ELF-1 (cell line): ENCODE measurements at places on chromosomes 12 and 14.

- no peak for DNase-seq
Observed at GRCh38 chr12:3827301-3828000, 45.7 kb downstream of the PARP11 start.

DNA sequence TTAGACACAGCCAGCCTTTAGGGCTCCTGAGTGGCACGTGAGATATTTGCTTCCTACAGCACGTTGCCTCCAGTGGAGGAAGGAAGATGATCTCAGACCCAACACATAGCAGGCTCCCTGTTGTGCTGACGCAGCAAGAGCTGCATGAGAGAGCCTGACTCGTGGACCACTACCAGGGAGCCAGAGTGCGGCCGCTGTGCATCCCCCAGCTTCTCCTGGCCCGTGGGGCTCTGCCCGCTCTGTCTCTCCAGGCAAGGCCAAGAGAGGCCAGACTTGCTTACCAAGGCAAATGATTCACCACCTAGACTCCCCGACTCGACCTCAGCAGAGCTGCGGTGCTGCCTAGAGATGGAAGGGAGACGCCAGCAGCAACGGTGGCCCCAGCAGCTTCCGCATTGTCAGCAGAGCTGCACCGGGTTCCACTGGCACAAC is 37.5 kb downstream of the MAP3K9 start:
- DNase-seq = peak; percentile 34

DNA sequence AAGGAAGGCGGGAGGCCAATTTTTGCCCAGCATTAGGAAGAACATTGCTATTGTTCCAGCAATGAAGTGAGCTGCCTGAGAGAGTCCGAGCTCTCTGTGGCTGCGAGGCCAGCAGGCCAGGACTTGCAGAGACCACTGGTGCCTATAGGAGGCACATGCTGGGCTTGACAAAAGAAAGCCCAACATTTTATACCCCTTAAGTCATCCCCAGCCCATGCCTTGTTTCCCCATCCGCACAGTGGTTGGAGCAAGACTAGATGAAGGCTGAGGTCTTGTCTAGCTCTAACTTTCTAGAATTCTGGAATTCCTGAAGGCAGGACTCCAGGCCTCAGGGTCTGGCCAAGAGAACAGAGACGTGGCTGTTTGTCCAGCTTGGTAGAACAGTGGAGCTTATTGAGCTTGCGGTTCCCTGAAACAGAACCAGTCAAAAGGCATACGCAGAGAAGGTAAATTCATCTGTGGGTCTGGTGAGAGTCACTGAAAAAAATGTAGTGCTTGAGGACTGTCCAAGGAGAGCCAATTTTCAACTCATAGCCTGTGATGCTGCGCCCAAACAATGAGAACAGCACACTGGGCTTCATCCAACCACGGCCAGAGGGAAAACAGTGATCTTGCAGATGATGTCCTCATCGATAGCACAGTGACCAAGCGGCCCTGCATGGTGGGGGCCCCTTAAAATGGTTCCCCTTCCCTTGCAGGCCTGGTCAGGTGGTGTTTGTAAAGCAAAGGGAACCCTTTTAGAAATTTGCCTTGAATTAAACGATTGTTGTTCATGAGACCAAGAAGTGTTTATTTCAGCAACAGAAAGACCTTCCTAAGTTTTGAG is 27.1 kb upstream of the COL2A1 start:
- peak; percentile 71 for DNase-seq

- DNase-seq = peak; percentile 21
Observed at GRCh38 chr12:53694756-53695151, 18.9 kb upstream of the ATP5MC2 start.

DNA sequence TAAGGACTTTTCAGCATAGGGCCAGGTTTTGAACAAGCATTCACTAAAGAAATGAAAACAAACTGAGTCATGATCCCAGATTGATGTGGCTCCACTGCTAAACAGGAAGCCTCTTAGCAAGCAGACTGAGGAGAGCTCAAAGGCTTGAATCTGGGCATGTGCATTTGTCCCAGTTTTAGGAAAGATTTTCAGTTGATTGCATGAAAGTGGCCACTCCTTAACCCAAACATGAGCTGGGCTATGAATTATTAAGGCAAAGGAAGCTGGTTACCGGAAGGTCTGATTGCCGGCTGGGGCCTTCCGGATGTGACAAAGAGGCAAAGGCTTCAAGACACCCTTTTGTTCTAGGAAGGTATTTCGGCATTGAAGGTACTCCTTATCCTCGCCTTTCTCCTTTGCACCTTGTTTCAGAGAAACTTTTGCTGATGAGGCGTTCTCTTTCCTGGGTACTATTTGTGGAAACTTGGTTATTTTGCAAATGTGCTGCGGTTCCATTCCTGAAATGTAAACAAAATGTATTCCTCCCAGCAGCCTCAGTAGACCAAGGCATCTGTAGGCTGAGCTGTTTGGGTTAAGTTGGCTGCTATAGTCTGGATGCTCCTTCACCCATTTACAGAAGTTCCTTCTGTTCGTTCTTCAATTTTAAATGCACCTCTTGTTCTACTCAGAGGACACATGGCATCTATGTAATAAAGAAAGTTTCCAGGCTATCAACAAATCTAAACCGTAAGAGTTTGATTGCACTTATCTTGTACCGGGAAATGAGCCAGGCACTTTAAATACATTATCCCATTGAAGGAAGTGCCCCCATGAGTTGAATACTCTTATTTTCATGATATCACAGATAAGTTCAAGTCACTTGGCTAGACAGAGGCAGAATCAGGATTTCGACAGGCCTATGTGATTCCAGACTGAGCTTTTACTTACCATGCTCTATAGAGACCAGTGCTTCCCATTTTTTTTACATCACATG is 115.6 kb upstream of the METAP2 start:
- no peak for DNase-seq

GRCh38 chr14:31360919-31361662 is 59.3 kb downstream of the HEATR5A start:
- no peak for DNase-seq

DNA sequence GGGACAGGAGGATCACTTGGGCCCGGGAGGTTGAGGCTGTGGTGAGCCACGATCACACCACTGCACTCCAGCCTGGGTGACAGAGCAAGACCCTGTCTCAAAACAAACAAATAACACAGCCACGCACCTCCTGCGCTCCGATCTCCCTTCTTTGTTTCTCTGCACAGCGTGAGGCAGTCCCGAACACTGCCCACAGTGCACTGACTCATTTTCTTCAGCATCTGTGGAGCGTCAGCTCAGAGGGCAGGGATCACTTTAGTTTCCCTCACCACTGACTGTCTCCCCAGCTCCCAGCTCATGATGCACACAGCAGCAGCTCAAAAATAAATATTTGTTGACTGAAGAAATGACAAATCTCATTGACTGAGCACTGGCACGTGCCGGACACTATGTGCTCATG is 883 bp upstream of the MYL2 start:
- no peak for DNase-seq

- no peak for DNase-seq
Observed at GRCh38 chr14:80942191-80942600, 658 bp upstream of the CEP128 start.

DNA sequence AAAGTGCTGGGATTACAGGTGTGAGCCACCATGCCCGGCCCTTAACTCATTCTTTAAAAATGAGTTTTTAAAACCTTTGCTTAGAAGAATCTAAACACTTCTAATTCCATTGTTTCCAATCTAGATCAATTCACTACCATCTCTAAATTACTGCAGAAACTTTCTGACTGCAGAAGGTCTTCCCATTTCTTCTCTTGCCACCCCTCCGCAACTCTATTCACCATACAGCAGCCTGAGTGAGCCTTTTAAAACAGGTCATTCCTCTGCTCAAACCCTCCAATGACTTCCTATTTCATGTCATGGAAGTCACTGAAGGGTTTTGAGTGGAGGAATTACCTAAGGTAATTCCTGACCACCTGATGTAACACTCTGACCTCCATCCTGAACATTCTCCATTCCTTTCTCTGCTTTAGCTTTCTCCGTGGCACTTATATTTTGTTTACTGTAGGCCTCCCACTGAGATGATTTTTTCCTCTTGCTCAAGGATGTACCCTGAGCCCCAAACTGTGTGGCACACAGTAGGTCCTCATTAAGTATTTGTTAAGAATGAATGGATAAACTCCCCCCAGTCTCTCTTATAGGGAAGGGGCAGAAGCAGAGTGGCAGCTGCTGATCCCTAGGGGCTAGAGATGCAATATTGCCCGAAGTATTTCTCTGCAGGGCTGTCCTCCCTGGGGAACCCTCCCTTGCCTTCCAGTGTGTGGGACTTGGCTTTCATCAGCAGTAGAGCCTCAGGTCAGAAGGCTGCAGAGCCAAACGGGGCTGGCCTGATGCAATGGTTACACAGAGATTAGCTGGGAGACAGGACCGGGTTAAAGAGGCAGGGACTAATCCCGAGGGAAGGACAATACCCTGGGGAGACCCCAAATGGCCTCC is 1.2 kb downstream of the DDIT3 start:
- DNase-seq = peak; percentile 72

GRCh38 chr12:3671330-3672112 is 81.4 kb downstream of the CRACR2A start:
- DNase-seq = peak; percentile 42

DNA sequence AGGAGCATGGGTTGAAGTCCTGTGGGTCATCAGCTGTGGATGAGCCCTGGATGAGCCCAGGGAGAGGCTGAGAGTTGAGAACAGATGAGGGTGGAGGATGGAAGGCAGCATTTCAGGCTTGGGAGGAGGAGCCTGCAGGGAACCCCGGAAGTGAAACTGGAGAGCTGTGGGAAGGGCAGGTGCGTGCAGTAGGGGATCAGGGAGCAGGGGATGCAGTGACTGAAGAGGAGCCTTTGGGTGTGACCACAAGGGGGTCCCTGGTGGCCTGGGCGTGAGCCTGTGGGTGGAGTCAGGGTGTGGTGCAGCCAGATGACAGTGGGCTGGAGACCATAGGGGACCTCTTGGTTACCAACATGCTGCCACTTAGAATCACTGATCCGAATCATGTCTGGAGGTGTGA is 115.5 kb downstream of the PAPOLA start:
- no peak for DNase-seq

DNA sequence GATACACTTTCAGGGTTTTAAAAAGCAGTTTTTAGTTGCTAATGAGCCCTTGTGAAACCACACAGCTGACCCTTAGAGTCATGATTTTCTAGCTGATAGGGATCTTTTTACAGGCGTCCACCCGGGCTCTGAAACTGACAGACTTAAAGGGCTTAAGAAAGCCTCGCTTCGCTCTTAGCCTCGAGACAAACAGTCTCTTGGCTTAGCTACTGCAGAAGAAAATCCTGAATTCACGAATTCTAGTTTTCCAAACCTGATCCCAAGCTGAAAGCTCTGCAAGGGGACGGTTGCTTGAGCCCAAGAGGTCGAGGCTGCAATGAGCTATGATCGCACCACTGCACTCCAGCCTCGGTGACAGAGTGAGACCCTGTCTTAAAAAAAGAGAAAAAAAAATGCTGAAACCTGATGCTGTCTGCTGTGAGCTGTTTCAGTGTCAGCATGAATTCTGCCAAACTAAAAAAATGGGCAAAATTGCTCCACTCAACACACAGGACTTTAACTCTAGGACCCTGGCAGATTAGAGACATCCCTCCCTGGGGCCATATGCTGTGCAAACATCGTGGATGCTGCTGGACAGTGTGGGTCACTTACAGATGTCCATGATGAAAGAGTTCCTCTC is 3.1 kb upstream of the HPD start:
- peak; percentile 64 for DNase-seq

DNA sequence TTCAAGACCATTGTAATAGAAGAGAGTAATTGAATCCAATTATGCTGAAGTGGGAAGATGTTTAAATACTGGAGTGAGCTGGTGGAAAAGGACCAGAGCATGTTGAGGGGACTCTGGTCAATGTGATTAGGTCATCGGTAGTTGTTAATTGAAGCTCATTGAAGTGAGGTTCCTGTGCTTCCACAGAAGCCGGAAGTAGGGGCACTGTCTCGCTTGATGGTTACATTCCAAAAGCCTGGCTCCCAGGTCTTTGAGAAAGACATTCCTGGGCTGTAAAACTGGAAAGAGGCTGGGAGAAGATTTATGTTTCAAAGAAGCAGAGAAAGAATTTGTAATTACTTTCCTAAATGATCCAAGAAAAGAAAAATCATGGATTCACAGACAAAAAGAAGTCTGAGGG is 12.3 kb upstream of the CLECL1 start:
- DNase-seq = peak; percentile 48

- DNase-seq = no peak
Observed at GRCh38 chr14:104802394-104803184, 1.7 kb downstream of the ZBTB42 start.

DNA sequence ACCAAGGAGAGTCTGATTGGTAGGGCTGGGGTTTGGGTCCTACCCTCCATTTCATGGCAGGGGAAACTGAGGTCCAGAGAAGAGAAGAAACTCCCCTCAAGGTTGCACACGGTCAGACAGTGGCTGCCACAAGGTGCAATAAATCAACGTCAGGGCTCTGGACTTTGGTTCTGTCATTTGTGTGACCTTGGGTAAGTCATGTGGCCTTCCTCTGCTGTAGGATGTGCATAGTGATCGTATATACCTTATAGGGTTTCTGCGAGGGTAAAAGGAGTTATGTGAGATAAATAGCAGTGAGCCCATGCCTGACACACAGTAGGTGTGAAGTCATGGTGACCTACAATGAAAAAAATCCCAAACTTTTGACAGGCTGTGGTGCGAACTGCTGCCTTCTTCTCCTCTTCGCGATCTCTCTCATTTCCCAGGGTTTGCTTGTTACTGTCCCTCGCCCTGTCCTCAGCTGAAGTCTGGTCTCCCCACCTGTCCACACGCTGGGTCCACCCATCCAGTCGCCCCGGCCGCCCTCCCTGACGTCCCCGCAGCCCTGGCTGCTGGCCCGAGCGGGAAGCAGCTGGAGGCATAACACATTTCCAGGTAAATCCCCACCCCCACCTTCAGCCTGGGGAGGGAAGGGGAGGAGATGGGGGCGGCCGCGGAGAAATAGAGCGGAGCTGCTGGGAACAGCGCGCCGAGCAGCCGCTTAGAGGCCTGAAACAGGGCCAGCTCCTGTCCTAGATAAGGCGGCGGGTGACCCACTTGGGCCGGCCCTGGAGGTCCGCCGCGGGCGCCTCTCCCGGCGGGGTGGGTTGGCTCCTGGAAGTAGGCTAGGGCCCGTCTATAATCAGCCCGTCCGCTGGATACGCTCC is 1.8 kb upstream of the FAM222A start:
- DNase-seq = peak; percentile 65

DNA sequence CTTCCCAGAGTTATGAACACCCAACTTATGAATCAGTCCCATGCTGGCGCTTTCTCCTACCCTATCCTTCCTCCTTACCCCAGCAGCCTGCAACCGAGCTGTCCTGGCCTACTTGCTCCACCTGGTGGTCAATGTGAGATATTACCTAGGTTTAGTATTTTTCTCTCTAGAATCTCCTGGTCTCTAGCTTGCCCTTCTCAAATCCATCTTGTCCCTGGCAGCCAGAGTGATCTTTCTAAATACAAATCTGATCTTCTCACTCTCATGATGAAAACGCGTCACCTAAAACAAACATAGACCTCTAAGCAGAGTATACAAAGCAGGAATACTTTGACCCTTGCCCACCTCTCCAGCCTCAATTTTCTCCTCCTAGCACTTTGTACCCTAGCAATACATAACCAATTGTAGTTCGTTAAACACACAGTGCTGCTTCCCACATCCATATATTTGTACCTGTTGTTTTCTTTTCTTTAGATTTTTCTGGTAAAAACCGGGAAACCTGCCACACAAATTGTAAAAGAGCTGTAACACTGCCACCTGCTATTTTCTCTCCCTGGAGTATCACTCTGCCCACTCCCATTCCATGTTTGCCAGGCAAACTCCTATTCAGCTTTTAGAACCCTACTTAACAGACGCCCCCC is 20.0 kb upstream of the TCP11L2 start:
- peak; percentile 56 for DNase-seq
